Kidney glomerular epithelial cell (primary cell): ENCODE measurements at places on chromosomes 1 and 21.
A peak's percentile ranks its signal among the peaks of the same experiment; 100 is the strongest.

DNA sequence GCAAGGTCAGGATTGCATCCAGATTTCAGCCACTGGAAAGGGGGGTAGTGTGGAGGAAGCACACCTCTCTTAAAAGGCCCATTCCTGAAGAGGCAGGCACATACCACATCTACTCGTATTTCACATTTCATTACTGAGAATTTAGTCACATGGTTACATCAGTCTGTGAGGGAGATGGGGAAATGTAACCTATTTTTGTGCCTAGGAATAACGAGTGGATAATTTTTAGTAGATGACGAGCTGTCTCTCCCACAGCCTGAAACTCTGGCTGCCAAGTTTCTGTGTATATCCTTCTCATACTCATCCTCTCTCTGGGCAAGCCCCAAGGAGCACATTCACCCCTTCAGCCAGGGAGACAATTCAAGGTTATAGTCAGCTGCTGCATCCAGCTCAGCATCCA is 10.3 kb upstream of the C21orf91 start:
- DNase-seq, result no peak

DNA sequence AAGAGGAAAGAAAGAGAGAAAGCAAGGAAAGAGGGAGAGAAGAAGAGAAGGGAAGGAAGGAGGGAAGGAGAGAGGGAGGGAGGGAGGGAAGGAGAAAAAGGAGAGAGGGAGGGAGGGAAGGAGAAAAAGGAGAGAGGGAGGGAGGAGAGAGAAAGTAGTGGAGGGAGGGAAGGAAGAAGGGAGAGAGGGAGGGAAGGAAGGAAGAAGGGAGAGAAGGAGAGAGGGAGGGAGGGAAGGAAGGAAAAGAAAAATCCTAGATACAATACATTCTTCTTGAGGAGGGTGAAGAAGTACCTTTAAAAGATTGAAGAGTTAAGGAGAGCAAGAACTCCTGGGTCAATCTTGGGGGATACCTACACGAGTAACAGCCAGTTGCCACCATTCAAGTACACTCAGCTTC is 29.2 kb downstream of the MCOLN2 start:
- no peak for DNase-seq

DNA sequence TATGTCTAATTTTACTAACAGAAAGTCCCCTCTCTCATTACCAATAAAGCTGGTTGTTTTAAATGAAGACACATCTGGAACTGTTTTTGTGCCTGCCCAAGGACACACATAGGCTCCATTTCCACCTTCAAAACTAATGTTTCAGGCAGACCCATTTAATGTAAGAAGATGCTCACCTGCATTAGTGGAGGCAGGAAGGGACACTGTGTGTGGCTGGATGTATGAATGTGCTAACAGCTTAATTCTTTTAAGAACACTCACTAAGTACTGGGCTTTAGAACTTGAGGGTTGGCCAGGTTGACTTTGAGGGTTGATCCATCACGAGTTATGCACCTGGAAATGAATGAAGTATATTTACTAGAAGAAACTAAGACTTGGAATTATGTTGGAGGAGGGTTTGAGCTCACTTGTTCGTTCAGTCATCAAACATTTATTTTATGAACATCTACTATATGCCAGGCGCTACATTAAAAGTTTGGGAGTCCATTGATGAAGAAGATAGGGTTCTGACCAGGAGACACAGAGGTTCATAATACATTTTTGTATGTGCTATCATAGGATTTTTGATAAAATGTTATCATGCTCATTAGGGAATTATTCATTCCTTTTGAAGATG is 5.4 kb downstream of the JUN start:
- DNase-seq, result no peak

DNA sequence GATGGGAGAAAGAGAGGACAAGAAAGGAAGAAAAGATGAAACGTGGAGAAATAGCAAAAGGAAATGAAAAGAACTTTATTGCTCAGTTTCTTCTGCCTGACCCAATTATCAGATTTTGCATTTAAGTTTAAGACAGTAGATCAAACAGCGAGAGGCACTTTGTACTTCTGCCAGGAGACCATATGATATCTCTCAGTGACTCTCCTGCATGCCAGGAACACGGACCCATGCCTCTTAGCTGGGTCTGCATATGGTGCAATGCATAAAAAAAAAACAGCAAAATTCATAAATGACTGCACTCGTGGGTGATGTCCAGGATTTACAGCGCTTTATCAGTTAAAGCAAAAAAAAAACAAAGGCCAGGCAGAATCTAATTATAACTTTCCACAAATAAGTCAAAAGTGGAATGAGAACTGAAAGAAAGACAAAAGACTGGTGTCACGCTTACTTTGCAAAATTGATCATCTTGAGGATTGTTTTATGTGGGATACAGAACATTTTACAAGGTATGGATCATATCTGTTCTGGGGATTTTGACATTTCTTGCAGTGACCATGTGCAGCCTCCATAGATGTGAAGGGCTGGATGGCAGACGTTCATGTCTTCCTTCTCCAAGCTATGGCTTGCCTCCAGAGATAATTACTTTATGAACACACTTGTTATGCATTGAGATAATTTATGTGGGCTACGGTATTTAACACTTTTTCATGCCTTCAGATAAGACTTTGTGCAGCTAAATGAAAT is 79.5 kb downstream of the RUNX1 start:
- DNase-seq, result no peak

DNA sequence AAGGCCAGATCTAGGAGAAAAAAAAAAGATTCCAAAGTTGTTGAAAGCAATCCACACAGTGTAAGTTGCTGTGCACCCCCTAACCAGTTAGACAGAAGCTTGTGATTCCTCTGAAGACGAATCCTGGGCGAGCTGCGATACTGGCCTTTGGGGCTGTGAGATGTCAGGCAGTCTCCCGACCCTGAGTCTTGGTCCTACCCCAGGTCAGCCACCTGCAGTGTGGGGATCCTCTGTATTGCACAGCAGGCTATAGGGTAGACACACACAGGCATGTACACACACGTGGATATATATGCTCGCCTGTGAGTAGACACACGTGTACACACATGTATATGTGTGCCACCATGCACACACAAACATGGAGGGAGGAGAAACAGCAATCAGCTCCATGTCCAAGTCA is 12.9 kb downstream of the ACTRT2 start:
- no peak for DNase-seq

DNA sequence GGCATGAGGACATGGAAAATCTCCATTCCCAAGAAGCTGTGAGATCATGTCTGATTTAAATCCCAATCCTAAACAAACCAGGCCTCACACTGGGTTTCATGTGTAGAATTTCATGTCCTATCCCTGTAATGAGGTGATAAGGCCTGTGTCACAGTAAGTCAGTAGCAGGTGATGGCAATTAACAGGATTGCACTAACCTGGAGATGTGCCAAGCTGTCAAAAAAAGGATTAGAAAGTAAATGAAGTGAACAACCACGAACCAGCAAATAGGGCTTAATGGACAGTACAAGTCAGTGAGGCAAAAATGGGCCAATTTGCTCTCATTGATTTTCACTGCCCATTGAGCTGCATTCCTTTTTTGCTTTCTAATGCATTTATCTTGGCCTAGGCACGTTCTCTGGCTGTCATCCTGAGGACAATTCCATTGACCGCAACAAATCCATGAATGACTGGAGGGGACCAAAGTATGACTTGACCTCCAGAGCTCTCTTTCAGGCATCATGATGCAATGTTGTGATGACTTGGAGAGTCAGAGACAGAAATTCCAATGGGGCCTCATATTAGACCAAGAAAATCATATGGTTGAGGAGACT is 673.6 kb upstream of the ADGRL2 start:
- no peak for DNase-seq

- no peak for DNase-seq
These were observed 43.2 kb upstream of the TACSTD2 start for GRCh38 chr1:58620259-58620658.

DNA sequence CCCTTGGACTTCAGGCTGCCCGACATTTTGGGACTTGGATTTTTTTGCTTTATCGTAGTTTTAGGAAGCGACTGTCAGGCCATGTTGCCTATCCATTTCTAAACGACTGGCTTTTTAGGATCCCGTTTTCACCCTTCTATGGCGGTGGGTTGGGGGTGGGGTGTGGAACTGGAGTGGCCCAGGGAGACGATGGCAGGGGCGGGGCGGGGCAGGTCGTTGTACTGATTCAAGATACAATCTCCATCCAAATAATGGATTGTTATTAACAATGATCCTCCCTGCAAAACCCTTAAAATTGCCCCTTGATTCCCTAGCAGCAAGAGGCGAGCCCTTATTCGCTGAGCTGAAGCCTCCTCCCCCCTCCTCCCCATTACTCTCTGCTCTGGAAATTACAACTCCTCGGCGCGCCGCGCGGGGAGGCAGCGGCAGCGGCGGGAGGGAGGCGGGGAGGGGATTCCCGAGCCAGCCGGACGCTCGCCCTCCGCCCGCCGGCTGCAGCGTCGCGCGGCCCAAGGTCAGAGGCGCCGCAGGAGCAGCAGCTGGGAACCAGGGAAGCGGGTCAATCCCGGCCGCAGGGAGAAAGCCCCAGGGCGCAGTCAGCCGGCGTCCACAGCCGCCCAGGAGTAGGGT is at the start of gene TRIM67:
TSS of gene TRIM67 (plus strand) at position 392 of the 630 bp plus-strand sequence. CDS start 912 bp downstream, outside the sequence.
- DNase-seq, result peak; percentile 44

DNA sequence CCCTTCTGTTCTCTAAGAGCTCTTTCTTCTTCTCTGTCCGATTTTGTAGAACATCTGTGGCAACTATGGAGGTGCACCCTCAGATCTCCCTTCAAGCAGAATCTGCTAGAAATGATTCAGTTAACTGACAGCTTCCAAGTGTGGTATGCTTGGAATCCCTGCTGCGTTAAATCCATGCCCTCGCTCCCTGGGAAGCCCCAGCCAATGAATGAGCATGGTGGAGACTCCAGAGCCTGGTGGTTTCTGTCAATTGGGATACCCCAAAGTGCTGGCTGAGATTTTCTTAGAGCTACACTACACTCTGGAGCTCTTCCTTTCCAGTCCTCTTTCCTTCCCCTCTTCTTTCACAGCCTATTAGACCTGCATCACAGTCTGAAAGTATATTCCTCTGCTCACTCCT is 116.3 kb upstream of the C1orf21 start:
- DNase-seq, result peak; percentile 4

DNA sequence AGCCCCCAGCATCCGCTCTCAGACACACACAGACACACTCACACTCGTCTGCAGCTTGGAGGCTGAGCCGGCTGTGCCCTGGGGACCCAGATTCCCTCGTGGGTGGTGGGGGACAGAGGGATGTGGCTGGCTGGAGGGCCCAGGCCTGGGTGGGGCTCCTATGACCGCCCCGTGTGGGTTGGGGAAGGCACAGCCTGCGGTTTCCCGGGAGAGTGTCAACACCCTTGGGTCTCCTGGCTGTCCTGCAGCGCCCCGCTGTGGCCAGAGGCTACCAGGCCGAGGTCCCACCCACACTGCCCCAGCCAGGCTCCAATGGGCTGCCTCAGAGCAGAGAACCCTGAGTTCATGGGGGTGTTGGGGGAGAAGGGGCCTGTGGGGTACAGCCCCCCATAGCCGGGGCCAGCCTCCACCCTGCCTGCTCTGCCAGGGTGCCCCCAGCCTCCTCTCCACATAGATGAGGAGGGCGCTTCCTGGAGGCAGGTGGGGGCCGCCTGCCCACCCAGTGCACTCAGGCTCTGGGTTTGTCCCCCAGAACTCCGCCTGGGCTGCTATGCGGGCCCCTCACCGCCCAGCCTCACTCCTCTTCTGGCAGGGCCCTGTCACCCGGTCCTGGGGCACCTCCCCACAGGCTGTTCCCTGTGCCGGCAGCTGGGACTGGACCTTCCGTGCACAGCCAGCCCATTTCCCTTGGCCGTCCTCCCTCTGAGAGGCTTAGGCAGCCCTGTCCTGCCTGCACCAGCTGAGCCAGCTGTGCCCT is at the start of gene TTC34:
TSS of gene TTC34 (minus strand) at position 159 of the 757 bp plus-strand sequence. CDS start 866 bp downstream, outside the sequence.
- DNase-seq, result no peak
